ENCODE measurements at places on chromosomes 2 and 18. TPM values are rescaled to one million over a fixed set of nuclear protein-coding genes. Genes with fewer than 3 reads are reported as not detected.
A peak's percentile ranks its signal among the peaks of the same experiment; 100 is the strongest.

CYP27C1 gene
- 1.1 TPM for total RNA-seq

- DNase-seq, result no peak
Observed at GRCh38 chr2:219615036-219615435, 12.4 kb upstream of the SLC4A3 start.

RTP5 gene
- not detected for total RNA-seq

OSBPL1A gene
- 162 TPM for total RNA-seq

CCT7 gene
- 190 TPM for total RNA-seq

DNA sequence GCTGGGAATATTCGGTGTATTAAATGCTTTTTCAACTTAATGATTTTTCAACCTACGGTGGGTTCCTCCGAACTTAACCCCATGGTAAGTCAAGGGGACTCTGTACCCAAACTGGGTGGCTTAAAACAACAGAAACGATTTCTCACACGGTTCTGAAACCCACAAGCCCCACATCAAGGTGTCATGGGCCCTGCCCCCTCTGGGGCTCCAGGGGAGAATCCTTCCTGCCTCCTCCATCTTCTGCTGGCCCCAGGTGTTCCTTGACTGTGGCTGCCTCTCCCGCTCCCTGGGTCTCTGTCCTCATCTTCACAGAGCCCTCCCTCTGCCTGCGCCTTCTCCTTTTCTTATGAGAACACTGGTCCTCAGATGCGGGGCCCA is 301.3 kb upstream of the SALL3 start:
- DNase-seq, result peak; percentile 65

- no peak for DNase-seq
Observed at GRCh38 chr2:144545787-144546186, 25.9 kb upstream of the ZEB2 start.

- peak; percentile 87 for DNase-seq
Observed at GRCh38 chr2:240812721-240813120, 7.3 kb downstream of the KIF1A start.
